GM13976 (cell line): ENCODE measurements at places on chromosomes 16 and 17.

- no peak for DNase-seq
These were observed 38.4 kb downstream of the PTRH2 start for GRCh38 chr17:59668816-59669215.

DNA sequence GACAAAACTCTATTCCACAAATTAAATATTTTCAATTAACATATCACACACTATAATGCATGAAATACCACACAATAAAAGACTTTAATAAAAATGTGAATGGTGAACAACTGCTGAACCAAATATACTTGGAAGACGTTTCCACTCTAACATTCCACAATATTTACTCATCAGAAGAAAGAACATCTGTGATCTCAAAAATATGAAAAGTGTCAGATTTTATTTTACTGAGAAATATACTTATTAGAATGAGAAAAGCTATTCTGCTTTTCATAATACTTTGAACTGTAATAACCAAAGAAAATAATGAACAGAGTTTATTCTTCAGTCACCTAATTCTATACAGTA lies 181.8 kb upstream of the AXIN2 start:
- no peak for DNase-seq

- DNase-seq, result peak; percentile 56
These were observed 16.6 kb downstream of the LDHD start for GRCh38 chr16:75099738-75100602.

DNA sequence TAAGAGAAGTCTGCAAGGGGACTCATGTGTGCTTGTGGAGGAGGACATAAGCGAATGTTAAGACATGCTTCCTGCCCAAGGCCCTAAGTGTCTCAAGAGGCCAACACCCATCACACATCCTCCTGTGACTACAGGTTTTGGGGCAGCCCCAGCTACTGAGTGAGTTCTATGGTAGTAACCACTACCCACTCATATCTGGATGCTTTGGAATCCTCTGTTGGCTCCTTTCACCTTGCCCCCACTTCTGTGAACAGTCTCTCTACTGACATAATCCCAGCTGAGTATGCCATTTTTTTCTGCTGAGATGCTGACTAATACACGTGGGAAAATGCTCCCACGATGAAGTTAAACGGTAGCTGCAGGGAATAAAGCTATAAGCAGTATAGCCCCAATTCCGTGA lies 153.5 kb downstream of the VPS53 start:
- peak; percentile 49 for DNase-seq

GRCh38 chr16:80852261-80852872 lies 48.0 kb upstream of the CDYL2 start:
- DNase-seq, result peak; percentile 40

DNA sequence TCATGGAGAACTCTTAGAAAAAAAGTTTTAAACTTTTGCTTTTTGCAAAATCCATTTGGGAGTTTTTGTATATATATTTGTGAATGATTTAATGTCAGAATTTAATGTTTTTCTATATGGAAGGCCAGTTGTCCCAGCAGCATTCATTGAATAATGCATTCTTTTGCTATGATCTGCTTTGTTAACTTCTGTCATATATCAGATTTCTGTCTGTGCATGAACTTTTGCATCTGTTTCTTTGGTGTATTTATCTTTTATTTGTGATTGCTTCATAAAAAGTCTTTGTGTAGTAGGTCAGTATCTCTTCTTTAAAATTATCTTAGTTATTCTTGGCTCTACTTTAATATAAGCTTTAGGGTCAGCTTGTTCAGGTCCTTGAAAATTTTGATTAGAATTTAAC lies 84.2 kb downstream of the MAP2K4 start:
- no peak for DNase-seq

DNA sequence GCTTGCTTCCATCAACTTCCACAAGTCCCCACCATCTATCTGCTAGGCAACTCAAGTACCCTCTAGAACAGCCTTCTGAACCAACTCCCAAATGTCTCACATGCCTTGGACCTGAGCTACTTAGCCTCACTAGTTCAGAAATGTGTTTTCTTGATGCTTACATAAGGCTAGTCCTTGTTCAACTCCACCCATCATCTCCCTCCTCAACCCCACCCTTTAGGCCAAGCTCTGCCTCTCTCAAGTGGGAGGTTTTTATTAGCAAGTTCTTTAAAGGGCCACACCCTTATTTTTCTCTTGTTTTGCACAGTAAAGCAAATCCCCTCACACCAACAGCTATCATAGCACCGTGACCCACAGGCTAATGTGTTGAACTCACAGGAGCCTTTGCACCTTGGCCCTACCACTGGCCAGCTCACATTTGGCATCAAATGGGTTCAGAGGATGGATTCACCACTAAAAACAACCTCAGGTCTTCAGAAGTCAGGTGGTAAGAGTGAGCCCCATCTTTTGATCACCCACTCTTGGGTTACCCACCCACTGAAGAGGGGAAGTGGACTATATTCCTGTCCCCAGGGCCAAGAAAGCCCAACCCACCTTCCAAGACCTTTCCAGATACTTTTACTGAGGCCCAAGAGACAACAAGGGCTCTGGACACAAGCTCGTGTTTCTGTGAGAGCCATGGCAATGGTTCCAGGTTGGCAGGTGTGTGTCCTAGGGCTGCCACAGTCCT lies 12.2 kb downstream of the PIK3R5 start:
- DNase-seq, result no peak
